Suprapubic skin (tissue), 4 donors: ENCODE measurements at places on chromosomes 2 and 18.

DNA sequence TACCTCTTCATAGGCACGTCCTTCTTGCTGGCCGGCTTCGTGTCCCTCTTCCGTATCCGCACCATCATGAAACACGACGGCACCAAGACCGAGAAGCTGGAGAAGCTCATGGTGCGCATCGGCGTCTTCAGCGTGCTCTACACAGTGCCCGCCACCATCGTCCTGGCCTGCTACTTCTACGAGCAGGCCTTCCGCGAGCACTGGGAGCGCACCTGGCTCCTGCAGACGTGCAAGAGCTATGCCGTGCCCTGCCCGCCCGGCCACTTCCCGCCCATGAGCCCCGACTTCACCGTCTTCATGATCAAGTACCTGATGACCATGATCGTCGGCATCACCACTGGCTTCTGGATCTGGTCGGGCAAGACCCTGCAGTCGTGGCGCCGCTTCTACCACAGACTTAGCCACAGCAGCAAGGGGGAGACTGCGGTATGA, 2.3 kb downstream of the FZD7 start:
- DNase-seq = no peak

- DNase-seq = no peak
Measured at GRCh38 chr18:59231114-59231513, 11.2 kb downstream of the GRP start.

DNA sequence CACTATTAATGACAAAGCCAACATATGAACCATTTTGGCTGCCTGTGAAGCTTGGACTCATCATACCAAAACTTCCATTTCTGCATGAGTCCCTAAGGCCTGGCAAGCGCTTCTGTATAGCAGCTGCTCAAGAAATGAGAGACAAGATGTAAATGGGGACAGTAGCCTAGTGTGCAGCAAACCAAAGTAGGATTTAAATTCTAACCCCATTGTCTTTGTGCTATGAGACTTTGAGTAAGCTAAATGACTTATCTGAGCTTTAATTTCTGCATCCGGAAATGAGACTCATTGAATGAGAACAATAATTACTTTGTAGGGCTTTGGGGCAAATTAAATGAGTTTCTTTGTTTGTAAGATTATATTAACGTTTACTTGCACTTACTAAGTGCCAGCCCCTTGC, 536.4 kb upstream of the CDH7 start:
- DNase-seq = no peak

DNA sequence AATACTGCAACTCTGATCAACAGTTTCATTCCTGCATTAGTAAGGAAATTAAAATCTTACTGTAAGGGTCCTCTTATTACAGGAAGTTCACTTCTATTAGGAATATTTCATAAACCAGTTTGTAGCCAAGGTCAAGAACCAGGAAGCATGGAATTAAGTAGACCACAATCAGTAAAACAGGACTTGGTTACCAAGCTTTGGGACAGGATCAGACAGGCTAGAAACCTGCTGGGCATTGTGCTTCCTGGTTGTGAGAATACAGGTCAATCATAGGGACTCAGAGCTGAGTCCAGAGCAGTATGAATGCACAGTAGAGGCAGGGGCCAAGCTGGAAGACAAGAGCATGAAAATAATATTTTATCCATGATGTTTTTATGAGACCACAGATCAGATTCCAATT, 248.0 kb downstream of the IKZF2 start:
- no peak for DNase-seq

DNA sequence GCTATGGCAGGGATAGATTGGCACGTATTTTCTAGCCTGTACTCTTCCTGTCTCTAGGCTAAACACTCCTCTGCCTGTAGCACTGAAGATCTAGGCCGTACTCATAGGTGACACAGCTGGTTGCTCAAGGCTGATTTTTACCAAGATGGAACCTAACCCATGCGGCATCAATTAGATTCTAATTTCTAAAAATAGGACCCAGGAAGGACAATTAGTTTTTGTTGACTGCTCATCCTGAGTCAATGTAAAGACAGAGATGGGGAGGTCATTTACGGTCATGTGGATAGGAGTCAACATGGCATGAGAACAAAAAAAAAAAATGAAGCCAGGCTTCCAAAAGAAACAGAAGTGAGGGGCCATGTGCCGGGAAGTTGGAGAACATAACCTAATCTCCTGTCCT, 360.7 kb upstream of the ETAA1 start:
- DNase-seq = no peak

DNA sequence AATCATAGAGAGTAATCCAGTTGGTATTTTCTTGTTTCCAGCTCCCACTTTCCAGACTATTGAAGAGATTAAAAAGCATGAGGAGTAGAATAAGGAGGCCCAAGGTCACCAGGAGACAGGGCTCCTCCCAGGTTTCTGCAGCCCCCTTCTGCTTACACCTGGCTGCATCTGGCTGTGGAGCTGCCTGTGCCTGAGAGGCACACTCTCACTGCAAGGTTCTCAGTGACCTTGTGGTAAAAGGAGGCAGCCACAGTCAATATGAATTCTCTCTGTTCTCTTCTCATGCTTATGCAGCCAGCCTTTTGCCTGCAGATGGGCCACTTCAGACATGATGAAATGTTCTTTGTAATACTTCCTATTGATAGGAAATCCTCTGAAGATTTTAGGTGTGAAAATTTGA, 233.7 kb downstream of the MYO3B start:
- no peak for DNase-seq

DNA sequence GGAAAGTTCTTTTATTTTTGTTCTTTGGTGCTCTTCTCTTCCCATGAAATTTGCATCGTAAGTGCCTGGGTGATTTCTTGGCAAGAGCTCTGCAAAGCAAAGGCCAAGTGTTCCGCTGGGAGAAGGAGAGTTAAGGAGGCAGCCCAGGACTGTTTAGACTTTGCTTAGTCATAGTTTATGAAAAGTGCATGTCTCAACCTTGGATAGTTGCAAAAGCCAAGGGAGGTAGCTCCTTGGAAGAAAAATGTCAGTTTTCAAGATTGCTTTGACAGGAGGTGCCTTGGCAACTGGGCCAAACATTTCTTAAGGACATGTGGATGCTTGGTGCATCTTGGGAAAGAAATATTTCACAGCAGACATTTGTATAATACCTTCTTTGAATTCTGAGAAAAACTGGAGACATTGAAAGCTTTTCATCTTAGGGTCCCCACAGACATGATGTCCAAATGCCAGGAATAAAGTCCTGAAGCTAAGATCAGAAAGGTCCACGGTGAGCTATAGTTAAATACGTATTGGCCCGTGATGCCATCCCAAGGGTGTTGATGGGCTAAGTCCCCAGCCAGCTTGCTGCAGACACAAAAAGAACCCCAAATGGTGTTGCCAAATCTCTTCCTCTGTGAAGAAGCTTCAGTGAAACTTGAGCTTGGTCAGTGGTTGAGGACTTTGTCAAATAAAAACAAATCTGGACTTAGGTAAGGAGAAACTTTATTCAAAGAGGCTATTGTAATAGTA, 96.3 kb upstream of the THUMPD2 start:
- no peak for DNase-seq

GRCh38 chr2:25421289-25421688, 79.6 kb upstream of the DNMT3A start:
- no peak for DNase-seq

DNA sequence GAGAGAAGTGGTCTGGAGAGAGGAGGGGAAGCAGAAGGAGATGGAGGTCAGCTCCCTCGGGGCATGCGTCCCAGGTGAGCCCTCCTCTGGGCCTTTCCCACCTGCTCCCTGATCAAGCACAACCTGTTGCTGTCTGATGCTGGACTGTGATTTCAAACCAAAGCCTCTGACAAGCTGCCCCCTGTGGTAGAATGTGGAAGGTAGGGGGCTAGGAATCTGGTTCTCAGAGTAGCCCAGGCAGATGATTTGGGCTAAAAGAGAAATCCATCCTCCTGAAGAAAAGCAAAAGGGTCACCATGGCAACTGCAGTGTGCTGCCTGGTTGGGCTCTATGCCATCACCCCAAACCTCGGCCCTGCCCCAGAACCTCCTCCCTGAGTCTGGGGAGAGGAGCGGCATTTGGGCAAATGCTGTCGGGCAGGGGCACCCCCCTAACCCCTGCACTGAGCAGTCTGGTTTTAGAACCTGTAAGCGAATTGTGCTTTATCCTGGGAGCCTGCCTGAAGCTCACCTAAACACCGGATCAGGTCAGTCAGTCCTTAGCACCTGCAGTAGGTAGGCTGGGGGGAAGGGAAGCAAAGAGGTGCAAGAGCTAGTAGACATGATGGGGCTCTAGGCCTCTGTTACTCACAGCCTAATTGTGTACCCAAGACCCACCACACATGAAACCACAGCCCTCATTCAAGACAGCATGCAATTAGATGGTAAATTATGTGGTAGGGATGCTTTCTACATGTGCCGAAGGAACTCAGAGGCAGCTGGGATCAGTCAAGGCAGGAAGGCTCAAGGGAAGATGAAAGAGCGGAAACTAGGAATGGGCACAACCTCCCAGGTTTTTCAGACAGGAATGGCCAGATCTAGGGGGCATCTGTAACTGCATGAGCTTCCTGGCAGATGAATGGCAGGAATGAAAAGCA, 83.5 kb downstream of the DNMT3A start:
- no peak for DNase-seq

DNA sequence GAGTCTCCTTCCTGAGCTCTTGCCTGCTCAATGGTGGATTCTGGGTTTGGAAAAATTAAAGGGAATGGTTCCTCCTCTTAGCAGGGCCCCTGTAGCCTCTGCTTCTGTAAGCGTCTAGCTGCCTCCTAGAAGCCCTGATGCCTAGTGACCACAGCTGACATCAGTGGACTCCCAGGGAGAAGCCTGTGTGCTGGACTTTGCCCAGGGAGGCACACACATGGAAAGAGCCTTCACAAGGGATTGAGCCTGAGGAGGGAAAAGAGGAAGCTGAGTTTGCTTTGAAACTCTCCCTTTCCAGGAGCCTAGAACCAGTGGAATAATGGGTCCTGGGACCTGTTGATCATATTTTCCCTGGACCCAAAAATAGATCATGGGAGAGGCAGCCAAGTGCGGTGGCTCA, 1.4 kb upstream of the CFAP65 start:
- no peak for DNase-seq

DNA sequence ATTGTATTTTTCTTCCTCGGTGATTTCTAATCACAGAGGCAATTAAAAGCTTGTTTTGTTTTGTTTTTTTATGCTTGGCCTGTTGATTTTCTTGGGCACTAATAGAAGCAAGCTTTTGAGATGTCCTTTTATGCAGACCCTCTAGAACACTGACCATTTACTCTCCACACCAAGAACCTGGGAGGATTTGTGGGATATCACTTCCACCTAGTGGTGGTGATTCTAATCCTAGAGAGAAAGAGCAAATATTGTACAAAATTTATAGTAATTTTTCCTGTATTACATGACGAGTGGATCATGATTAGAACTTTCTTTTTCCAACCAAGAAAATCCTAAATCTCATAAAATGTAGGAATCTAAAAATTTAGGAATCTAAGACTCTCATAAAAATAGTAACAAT, 23.4 kb downstream of the NEMP2 start:
- DNase-seq = no peak

DNA sequence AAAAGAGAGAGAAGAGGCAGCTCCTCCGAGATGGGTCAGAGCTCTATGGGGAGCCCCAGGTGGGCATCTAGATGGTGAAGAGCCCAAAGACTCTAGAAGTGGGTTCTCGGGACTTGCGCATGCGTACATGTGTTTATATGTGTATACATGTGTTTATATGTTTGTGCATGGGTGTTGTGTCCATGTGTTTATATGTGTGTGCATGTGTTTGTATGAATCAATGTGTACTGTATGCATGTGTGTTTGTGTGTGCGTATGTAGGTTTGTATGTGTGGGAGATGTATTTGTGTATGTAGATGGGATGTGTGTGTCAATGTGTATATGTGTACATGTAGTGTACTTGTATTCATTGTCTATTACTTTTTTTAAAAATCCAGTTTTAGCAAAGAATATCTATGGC, 25.6 kb downstream of the DNPEP start:
- no peak for DNase-seq

DNA sequence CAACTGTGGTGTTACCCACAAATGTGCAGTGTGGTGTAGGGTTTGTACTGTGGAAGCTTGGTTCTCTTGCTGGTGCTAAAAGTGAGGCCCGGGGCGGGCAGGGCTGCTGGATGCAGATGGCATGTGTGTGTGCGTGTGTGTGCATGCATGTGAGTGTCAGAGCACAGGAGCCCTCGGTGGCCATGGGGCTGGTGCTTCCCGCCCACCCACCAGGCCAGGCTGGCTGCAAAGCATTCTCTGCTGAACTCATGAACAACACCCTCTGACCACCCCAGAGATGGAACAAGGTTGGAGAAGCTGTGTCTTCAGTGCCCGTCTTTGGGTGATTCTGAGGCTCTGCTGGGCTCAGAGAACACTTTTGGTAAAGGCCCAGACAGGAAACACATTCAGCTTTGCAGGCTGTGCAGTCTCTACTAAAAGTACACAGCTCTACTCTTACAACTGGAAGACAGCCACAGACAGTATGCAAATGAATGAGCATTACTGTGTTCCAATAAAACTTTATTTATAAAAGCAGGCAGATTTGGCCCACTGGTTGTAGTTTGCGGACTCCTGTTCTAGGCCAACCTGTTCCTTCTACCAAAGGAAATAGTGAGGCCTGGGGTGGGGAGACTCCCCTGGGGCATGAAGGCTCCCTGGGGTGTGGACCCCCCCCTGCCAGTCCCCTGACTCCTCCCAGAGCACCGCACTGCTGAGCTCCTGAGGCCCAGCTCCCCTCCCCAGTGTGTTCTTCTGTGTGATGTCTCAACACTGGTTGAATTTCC, 225.3 kb upstream of the HDAC4 start:
- DNase-seq = no peak

GRCh38 chr2:162293122-162293786, 25.2 kb downstream of the IFIH1 start:
- DNase-seq = no peak

DNA sequence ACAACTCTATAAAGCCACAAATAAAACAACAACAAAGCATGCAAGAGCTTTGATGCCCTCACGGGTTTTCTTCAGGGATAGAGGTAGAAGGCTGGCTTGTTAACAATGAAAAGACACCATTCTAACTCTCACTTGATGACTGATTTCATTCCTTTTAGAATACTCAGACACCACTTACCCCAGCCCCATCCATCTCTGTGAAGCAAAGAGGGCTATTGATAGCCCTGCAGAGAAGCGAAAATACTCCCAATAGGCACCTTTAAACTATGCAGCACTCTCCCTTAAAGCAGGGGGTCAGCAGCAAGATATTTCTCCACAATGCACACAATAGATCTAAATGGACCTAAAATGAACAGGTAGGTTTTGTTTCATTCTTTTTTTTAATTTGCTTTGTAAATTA, 35.1 kb downstream of the ZNF385B start:
- no peak for DNase-seq

- DNase-seq = no peak
Measured at GRCh38 chr2:17740203-17740602, 13.4 kb downstream of the SMC6 start.

DNA sequence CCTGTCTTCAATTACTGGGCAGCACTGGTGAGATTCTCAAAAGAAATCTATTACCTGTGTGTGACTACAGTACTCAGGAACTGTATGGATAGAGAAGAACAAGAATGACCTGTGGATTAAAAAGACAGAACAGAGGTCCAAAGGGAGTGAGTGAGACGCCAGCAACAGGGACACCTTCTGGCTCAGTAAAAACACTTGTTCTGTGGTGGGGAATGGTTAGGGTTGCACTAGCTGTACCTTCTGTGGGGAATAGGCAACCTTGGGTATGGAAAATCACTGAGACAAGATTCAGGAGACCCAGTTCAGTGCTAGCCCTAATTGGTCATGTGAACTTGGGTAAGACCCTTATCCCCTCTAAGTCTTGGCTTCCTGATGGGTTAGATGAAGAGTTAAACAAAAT, 986.0 kb downstream of the TSN start:
- DNase-seq = no peak

GRCh38 chr2:182615036-182615435, 101.0 kb upstream of the DNAJC10 start:
- DNase-seq = no peak
